Fibroblast of skin of right quadriceps (primary cell): ENCODE measurements at places on chromosomes 1 and 21.

- DNase-seq, result peak; percentile 81
Measured at GRCh38 chr1:44842862-44843655, at the start of gene PTCH2. Gene PTCH2, minus strand, starts transcription at chr1:44843253. Its CDS starts 321 bp downstream, at chr1:44842932.

GRCh38 chr1:20110679-20111078, 8.7 kb downstream of the PLA2G2D start:
- DNase-seq, result peak; percentile 11

DNA sequence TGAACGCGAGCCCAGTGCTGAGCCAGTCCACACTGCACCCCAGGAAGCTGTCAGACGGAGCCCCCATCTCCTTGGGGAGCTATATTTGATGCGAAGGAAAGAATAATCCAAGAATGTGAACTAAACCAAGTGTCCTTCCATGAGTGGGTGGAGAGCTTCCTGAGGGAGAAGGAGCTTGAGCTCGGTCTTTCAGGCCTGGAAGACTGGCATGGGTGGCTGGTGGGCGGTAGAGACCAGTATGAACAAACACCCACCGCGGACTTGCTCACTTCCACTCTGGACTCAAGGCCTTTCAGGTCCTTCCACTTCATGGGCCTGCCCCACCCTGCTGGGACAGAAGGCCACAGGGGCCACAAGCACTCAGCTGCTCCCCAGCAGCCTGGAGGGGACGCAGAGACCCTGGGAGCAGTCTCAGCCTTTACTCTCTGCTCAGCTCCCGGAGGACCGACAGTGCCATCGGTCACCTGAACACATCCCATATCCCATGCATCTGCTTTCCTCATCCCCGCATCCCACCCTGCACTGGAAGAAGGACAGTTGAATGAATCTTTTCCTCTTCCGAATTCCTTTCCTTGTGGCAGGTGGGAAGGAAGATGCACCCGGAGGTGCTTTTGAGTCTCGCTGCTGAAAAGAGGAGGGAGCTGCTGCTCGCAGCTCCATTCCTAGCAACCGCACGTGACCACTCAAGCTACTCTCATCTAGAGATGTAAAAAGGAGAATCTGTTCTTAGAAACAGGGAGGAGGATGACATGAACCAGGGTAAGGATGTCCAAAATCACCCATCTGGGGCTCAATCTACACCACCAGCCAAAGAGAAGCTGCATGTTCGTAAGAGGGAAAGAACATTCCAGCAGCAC, 92.3 kb downstream of the PGBD5 start:
- no peak for DNase-seq

GRCh38 chr1:60930130-60930529, 152.2 kb upstream of the NFIA start:
- no peak for DNase-seq

DNA sequence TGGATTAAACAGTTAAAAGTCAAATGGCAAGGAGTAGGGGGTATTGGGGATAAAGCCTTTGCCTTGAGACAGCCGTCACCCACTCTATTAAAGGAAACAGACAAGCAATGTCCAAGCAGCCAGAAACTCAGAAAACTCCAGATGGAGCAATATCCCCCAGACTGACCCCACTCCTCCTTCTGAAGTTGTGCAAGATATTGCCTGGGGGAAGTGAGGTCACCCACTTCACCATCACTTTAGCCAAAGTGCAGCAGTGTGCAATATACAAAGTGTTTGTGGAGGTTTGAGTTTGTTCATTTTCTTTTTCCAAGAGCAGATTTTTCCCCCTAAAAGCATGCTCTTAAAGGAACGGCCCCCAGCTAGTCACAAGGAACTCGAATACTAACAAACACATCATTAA, 125.1 kb downstream of the ETS2 start:
- peak; percentile 62 for DNase-seq

- no peak for DNase-seq
Measured at GRCh38 chr1:81666586-81666985, 134.1 kb upstream of the ADGRL2 start.

DNA sequence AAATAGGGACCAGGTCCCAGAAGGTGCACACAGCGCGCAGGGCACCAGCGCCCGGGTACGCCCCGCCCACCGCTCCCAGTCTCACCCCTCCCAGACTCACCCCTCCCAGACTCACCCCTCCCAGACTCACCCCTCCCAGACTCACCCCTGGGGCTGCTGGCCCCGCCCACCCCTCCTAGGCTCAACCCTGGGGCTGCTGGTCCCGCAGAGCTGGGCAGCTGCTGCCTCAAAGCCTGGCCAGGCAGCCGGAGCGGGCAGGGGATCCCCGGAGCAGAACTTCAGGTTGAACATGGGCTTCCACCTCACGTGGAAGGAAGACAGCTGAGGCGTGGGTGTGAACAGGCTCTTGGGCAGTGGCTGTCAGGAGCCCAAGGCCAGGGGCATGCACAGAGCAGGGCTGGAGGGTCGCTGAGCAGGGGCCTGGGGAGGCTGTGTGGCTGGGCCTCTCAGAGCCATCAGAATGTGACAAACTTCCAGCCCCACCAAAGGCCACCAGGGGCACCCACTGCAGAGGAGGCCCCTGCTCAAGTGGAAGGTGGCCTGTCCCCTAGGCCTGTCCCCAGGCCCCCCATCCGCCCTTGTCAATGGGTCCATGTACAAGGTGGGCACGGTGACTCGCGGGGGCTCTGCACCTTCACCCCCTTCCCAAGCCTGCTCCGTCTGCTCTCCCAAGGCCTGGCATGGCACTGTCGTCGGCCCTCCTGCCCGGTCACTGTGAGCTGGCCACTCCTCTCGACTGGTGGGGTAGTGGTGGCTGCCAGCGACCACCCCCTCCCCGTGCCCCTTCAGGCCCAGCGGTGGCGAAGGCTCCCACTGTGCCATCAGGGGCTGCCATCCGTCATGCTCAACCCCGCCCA, 20.4 kb upstream of the SUMO3 start:
- DNase-seq, result no peak

DNA sequence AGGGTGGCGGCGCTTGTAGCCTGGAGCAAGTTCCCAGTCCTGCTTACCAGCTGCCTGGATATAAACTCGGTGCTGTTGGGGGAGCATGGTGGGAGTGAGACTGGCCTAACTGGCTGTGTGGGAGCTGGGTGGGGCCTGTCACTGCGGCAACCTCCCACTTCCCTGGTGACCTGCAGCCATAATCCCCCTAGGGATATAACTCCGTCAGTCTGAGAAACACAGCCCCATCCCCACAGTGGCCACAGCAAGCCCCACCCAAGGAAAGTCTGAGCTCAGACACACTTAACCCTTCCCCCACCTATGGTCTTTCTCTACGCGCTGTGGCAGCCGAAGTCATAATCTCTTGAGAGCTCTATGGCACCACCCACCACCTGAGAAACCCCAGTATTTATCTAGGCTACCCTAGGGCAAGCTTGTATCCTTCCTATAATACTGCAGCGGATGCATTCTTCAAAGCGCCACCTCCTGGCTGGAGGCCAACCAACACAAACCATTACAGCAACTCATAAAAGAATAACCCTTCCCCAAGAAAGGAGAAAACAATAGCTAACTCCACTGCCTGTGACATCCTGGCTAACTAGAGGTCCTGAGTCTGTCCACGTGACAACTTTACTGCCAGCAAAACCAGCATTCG, 57.4 kb downstream of the ZNF648 start:
- no peak for DNase-seq

- no peak for DNase-seq
Measured at GRCh38 chr1:111454859-111455641, 5.8 kb downstream of the ATP5PB start.

- DNase-seq, result peak; percentile 19
Measured at GRCh38 chr1:39711104-39711965, 20.1 kb upstream of the HPCAL4 start.

GRCh38 chr1:210129759-210130158, 102.8 kb upstream of the SERTAD4 start:
- no peak for DNase-seq

GRCh38 chr1:244271691-244272308, 179.9 kb downstream of the ADSS2 start:
- peak; percentile 35 for DNase-seq

- peak; percentile 12 for DNase-seq
Measured at GRCh38 chr1:117003223-117003875, 1.8 kb downstream of the CD101 start.

DNA sequence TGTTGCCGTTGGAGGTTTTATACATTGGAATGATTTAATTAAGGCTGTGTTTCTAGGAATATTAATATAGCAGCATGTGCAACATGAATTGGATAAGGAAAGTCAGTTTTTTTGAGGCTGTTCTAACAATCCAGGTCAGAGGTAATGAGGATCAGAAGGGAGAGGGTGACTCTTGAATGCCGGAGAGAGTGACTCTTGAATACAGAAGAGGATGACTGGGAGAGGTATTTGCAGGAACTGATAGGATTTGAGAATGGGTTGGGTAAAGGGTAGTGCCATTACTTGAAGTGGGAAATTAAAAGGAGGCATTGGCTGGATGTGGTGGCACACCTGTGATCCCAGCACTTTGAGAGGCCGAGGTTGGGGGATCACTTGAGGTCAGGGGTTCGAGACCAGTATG, 55.6 kb upstream of the MACF1 start:
- DNase-seq, result no peak

GRCh38 chr1:156413391-156414246, 44.6 kb downstream of the RHBG start:
- DNase-seq, result no peak

DNA sequence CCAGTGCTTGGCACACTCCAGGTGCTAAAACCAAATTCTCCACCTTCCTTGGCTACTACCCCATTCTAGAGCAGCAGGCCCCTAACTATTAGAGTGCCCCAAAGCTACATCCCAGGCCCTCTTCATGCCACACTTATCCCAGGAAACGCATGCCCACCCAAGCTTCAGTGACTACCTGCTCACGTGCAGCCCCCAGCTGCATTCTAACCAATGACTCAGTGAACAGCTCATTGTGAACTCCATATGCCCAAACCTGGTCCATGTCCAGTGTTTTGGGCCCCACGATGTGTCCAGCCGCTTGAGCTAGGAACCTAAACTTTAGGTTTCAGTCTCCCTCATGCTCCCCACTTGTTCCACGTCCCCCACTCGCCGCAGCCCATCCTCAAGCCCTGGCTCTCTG, 41.5 kb downstream of the NKAIN1 start:
- no peak for DNase-seq

DNA sequence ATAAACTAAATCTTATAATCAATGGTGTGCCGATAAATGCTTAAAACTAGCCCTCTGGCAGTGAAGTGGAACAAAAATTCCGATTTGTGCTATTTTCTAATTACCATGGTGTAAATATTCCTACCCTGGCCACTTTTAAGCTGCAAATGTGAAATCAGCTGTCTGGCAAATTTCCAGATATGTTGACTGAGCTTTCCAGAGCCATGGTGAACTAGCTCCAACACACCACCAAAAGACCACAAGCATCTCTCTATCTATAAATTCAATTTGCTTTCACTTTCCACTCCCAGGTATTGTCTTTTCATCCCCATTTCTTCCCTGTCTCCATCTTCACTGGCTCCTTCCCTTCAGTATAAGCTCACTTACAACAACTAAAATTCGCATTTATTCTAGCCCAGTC, 152.3 kb upstream of the RGS18 start:
- DNase-seq, result no peak

GRCh38 chr1:213933336-213933735, 54.4 kb upstream of the PROX1 start:
- no peak for DNase-seq

GRCh38 chr1:65232461-65232990, 76.8 kb upstream of the DNAJC6 start:
- DNase-seq, result peak; percentile 18

GRCh38 chr1:246139745-246140182, 367.3 kb downstream of the SMYD3 start:
- peak; percentile 91 for DNase-seq

DNA sequence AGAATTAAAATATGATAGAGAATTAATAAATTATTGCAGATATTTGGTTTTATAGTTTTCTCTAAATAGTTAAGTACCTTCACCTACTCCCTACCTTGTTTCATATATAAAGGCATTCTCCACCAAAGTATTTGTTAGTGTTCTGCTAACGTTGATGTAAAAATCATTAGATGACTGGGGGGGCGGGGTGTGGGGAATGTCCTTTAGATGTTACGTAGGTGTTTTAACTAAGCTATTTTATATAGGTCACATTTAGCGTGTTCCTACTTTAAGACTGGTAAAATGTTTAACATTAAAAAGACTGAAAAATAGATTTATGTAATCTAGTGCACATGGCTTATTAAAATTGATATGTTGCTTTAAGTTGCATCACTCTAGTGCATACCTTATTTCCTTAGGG, 48.6 kb downstream of the PTPRC start:
- no peak for DNase-seq

DNA sequence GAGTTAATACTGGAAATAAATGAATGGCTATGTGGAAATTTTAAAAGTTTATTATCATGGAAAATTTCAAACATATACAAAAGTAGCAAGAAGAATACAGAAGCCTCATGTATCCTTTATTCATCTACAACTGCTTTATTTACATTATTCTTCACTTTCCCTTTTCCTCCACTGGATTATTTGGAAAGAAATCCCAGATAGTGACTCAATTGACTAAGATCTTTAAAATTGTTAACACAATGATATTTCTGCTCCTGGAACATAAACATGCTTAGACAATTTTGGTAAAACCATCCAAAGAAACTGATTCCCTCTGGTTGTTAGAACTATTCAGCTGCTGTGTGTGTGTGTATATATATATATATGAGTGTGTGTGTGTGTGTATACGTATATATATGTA, 116.2 kb downstream of the TGFB2 start:
- no peak for DNase-seq

DNA sequence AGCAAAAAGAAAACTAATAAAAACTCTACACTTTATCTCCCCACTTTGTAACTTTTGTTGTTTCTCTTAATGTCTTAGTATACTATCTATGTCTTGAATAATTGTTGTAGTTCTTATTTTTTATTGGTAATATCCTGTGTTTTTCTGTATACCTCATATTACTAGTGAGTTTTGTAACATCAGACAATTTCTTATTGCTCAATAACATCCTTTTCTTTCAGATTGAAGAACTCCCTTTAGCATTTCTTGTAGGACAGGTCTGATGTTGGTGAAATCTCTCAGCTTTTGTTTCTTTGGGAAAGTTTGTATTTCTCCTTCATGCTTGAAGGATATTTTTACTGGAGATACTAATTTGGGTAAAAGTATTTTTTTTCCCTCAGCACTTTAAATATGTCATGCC, 79.8 kb upstream of the LRRC8B start:
- DNase-seq, result no peak
